ENCODE measurements at places on chromosomes 6 and 20. TPM values are rescaled to one million over a fixed set of nuclear protein-coding genes. Genes with fewer than 3 reads are reported as not detected.

- H3K27me3 ChIP-seq, result peaks cover 4% of the 10 kb centered on the region
- no peak for DNase-seq
- H3K27ac ChIP-seq, result no peak overlapping the region
- H3K4me1 ChIP-seq, result no peaks in the 10 kb centered on the region
These were observed 9.4 kb downstream of the MMP24 start for GRCh38 chr20:35235881-35236280.

- no peak for DNase-seq
- no peaks in the 10 kb centered on the region for H3K4me1 ChIP-seq
- H3K27me3 ChIP-seq, result no peaks in the 10 kb centered on the region
- no peak overlapping the region for H3K27ac ChIP-seq
- H3K36me3 ChIP-seq, result no peaks in the 10 kb centered on the region
These were observed 899.3 kb upstream of the MAP3K7 start for GRCh38 chr6:91486200-91486599.

The RAET1L gene
- not detected for total RNA-seq

The ADGRB3 gene
- total RNA-seq, result 1.5 TPM

DNA sequence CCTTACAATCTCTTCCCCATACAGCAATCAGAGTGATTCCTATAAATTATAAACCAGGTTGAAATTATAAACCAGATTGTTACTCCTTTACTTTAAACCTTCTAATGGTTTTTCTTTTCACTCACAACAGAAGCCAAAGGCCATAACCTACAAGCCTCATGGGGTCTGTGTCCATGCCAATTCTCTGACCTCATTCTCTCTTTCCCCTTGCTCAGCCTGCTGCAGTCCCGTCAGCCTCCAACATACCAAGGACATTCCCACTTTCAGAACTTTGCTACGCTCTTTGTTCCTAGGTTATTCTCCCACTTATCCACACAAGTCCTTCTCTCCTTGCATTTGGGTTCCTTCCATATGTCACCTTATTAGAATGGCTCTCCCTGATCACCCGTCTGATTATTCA lies 277.9 kb upstream of the TCF21 start:
- no peaks in the 10 kb centered on the region for H3K27me3 ChIP-seq
- H3K4me3 ChIP-seq, result no peak overlapping the region
- no peaks in the 10 kb centered on the region for H3K36me3 ChIP-seq
- no peak overlapping the region for H3K27ac ChIP-seq

DNA sequence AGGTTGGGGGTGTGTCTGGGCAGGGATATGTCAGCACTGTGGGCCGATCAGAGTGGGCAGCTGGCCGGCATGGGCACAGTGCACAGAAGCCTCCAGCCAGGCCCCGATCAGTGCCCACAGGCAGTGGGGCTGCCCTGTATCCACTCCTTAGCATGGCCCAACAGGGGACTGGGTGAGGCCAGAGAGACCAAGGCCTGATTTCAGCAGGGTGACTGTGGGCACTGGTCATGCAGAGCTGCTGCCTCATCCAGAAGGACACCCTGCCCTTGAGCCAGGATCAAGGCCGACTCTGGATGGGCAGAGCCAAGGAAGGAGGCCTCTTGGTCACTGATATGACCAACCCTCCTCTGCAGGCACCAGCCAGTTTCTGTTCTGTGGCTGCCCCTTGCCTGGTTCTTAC lies 159.7 kb downstream of the CDH4 start:
- no peak for DNase-seq
- H3K27me3 ChIP-seq, result no peaks in the 10 kb centered on the region
- no peaks in the 10 kb centered on the region for H3K4me1 ChIP-seq
- H3K4me3 ChIP-seq, result no peak overlapping the region
- no peak overlapping the region for H3K27ac ChIP-seq

DNA sequence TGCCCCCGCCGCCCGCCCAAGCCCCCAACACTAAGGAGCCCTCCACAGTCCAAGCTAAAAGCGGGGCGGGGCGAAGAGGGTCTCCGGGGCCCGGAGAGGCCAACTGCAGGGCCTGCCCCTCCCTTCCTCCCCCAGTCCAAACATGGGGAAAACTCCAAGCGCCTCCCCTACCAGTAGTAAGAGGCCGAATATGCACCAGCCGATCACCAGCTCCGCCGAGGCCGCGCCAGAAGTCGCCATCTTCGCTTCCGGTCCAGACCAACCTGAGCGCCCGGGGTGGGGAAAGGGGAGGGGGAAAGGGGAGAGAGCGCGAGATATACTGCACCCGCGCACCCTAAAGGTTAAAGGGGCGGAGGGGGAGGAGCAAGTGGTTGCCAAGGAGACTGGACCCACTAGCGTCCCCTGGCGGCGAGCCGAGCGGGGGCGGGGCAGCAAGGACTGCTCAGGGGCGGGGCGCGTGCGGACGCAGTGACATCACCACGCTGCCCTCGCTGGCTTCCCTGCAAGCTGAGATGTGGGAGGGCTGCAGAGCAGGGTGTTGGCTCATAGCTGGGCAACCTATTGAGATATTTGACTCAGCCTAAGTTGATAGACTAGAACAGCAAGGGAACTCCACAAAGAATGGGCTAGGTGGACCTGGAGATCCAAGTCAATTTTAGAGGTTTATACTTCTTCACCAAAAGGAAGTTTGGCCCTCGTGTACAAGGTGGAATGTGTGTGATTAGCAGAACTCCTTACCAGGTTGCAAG lies at the start of gene LMBRD1:
LMBRD1 (minus strand) TSS at position 369 of the 749 bp plus-strand sequence; CDS start at position 240, 129 bp downstream.
- H3K27ac ChIP-seq, result peak within 1 kb of the TSS; percentile 96
- H3K4me3 ChIP-seq, result peak within 1 kb of the TSS; percentile 80
- DNase-seq, result peak; percentile 97
- H3K27me3 ChIP-seq, result no peaks in the 10 kb centered on the region
- no peaks in the 10 kb centered on the region for H3K36me3 ChIP-seq

The HLA-DQB1 gene
- 3.8 TPM for total RNA-seq

The KIAA1755 gene
- total RNA-seq, result 8.7 TPM

DNA sequence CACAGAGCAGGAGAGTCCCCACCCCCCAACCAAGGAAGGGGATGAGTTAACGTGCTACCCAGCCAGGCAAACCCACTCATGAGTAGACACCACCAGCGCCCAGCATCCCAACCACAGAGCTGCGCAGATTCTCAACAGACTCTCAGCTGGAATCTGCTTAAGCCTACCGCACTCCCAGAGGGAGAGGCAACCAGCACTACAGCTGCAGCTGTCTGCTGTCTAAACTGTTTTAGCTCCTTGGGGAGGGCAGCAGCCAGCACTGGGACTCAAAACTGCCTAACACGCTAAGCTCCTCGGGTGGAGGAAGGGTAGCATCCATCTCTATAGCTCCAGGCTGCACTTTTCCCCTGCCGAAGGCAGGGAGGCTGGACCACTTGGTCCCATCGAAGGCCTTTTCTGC lies 539.8 kb downstream of the EPHA7 start:
- no peaks in the 10 kb centered on the region for H3K36me3 ChIP-seq
- no peaks in the 10 kb centered on the region for H3K4me1 ChIP-seq
- H3K4me3 ChIP-seq, result no peak overlapping the region
- no peak overlapping the region for H3K27ac ChIP-seq
- H3K27me3 ChIP-seq, result no peaks in the 10 kb centered on the region

DNA sequence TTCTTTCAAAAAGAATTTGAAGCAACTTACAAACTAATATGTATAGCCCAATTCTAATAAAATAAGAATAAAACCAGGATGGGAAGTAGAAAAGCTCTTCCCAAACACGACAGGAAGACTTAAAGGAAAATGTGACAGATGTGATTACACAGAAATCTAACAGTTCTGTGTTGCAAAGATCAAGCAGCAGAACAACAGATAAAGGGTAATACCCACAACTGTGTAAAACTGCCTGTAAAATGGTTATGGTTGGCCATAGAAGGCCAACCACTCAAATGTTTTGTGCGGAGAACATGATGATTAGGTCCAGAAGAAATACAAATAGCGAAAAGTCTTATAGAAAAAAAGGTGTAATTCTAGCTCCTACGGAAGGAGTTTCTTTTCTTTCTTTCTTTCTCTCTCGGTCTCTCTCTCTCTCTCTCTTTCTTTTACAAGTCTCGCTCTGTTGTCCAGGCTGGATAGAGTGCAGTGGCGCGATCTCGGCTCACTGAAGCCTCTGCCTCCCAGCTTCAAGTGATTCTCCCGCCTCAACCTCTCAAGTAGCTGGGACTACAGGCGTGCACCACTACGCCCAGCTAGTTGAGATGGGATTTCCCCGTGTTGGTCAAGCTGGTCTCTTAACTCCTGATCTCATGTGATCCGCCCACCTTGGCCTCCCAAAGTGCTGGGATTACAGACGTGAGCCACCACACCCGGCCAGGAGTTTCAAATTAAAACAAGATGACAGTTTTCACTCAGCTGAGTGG lies 128.5 kb downstream of the QRSL1 start:
- no peaks in the 10 kb centered on the region for H3K4me1 ChIP-seq
- H3K4me3 ChIP-seq, result no peak overlapping the region
- no peak for DNase-seq
- no peak overlapping the region for H3K27ac ChIP-seq

- no peak overlapping the region for H3K4me3 ChIP-seq
- no peak for DNase-seq
- H3K27ac ChIP-seq, result no peak overlapping the region
- H3K27me3 ChIP-seq, result no peaks in the 10 kb centered on the region
These were observed 228.1 kb upstream of the CST7 start for GRCh38 chr20:24720957-24721356.

GRCh38 chr6:31336896-31337496 lies 20.0 kb downstream of the HLA-B start:
- no peaks in the 10 kb centered on the region for H3K36me3 ChIP-seq
- no peaks in the 10 kb centered on the region for H3K4me1 ChIP-seq
- H3K4me3 ChIP-seq, result no peak overlapping the region

DNA sequence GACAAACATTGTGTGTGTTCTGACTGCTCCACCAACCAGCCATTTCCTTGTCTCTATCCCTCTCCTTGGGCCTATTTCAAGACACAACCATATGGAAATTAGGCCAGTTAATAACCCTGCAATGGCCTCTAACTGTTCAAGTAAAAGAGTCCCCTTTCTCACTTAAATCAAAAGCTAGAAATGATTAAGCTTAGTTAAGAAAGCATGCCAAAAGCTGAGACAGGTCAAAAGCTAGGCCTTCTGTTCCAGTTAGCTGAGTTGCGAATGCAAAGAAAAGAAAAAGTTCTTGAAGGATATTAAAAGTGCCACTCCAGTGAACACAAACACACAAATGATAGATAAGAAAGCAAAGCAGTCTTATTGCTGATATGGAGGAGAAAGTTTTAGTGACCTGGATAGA lies 22.5 kb downstream of the SERINC1 start:
- H3K4me3 ChIP-seq, result no peak overlapping the region
- H3K36me3 ChIP-seq, result peaks cover 35% of the 10 kb centered on the region
- no peak overlapping the region for H3K27ac ChIP-seq
- no peaks in the 10 kb centered on the region for H3K27me3 ChIP-seq
- DNase-seq, result no peak
- no peaks in the 10 kb centered on the region for H3K4me1 ChIP-seq

The PPP1R3G gene
- 2.6 TPM for total RNA-seq

The SOX4 gene
- total RNA-seq, result 27.3 TPM

- H3K27ac ChIP-seq, result no peak overlapping the region
- no peaks in the 10 kb centered on the region for H3K27me3 ChIP-seq
- H3K4me3 ChIP-seq, result no peak overlapping the region
- no peak for DNase-seq
- H3K36me3 ChIP-seq, result peaks cover 11% of the 10 kb centered on the region
These were observed 51.1 kb downstream of the ARID1B start for GRCh38 chr6:156828280-156828703.

DNA sequence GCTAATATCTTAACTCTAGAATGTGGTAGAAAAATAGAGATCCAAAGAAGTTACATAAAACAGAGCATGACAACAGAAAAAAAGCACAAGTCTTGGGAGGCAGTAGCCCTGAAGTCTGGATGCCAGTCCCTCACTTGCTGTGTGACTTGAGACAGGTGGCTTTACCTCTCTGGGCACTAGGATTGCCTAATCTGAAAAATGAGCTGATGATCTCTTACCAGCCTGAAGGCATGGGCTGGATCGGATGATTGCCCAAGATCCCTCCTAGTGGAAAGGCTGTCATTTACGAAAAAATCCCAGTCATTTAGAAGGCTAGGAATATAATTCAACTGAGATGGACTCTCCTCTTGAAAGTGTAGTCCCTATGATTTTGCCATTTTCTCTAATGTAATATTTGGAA lies 10.9 kb upstream of the GCM1 start:
- no peaks in the 10 kb centered on the region for H3K27me3 ChIP-seq
- H3K4me3 ChIP-seq, result no peak overlapping the region
- no peak overlapping the region for H3K27ac ChIP-seq
- no peaks in the 10 kb centered on the region for H3K4me1 ChIP-seq
- no peaks in the 10 kb centered on the region for H3K36me3 ChIP-seq
- DNase-seq, result no peak

The HSPA1A gene
- 76.7 TPM for total RNA-seq

- H3K27me3 ChIP-seq, result no peaks in the 10 kb centered on the region
- no peak for DNase-seq
- H3K4me1 ChIP-seq, result no peaks in the 10 kb centered on the region
- H3K27ac ChIP-seq, result no peak overlapping the region
- no peak overlapping the region for H3K4me3 ChIP-seq
These were observed 67.4 kb downstream of the ZMYND8 start for GRCh38 chr20:47289096-47289495.

- H3K4me3 ChIP-seq, result no peak overlapping the region
- no peak overlapping the region for H3K27ac ChIP-seq
- H3K36me3 ChIP-seq, result no peaks in the 10 kb centered on the region
- no peak for DNase-seq
- no peaks in the 10 kb centered on the region for H3K27me3 ChIP-seq
These were observed 51.1 kb downstream of the SLC22A1 start for GRCh38 chr6:160172704-160173103.

DNA sequence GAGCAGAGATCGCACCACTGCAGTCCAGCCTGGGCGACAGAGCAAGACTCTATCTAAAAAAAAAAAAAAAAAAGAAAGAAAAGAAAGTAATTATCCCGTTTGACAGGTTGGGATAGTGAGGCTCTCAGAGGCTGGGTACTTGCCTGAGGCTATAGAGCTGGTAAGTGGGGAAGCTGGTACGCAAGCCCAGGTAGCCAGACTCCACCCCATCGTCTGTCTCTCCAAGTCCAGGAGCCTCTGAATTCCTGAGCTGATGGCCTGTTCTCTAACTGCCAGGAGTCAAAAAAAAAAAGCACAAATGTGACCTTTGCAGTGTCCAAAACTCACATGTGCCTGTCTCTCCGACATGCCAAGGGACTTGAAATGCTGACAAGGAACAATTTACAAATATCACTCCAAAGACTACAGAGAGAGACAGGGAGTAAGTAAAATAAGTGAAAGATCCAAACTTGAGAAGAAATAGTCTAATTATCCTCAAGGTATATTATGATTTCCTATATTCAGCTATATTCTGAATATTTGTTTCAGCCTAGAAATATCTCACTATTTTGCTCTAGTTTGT lies 109.1 kb upstream of the SCAF8 start:
- H3K27me3 ChIP-seq, result no peaks in the 10 kb centered on the region
- no peak for DNase-seq
- no peak overlapping the region for H3K4me3 ChIP-seq
- H3K4me1 ChIP-seq, result peaks cover 5% of the 10 kb centered on the region
- no peak overlapping the region for H3K27ac ChIP-seq

DNA sequence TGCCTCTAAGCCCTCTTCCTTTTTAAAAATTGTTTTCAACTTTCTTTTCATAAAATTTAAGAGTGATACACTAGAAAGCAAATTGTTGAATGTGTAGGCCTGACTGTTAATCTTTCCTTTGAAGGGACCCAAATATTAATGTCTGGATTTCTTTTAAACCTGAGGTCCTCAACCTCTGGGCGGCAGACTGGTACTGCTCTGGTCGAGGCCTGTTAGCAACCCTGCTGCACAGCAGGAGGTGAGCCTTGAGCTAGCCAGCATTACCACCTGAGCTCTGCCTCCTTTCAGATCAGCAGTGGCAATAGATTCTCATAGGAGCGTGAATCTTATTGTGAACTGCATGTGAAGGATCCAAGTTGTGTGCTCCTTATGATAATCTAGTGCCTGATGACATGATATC lies 191.2 kb downstream of the MANEA start:
- H3K27me3 ChIP-seq, result no peaks in the 10 kb centered on the region
- no peak overlapping the region for H3K4me3 ChIP-seq
- H3K36me3 ChIP-seq, result no peaks in the 10 kb centered on the region
- no peaks in the 10 kb centered on the region for H3K4me1 ChIP-seq
- H3K27ac ChIP-seq, result no peak overlapping the region

The BPIFA1 gene
- total RNA-seq, result not detected

Data from muscle of leg (tissue), 16 donors.